ENCODE measurements at places on chromosomes 1 and 21.

GRCh38 chr1:38891753-38892152 lies 10.4 kb upstream of the GJA9 start:
- no peak for DNase-seq

GRCh38 chr1:66929146-66929688 lies 4.4 kb downstream of the MIER1 start:
- no peak for DNase-seq

GRCh38 chr21:36214561-36214960 lies 57.9 kb downstream of the DOP1B start:
- DNase-seq: no peak

GRCh38 chr1:8096105-8097011 lies 70.2 kb upstream of the ERRFI1 start:
- DNase-seq: no peak

DNA sequence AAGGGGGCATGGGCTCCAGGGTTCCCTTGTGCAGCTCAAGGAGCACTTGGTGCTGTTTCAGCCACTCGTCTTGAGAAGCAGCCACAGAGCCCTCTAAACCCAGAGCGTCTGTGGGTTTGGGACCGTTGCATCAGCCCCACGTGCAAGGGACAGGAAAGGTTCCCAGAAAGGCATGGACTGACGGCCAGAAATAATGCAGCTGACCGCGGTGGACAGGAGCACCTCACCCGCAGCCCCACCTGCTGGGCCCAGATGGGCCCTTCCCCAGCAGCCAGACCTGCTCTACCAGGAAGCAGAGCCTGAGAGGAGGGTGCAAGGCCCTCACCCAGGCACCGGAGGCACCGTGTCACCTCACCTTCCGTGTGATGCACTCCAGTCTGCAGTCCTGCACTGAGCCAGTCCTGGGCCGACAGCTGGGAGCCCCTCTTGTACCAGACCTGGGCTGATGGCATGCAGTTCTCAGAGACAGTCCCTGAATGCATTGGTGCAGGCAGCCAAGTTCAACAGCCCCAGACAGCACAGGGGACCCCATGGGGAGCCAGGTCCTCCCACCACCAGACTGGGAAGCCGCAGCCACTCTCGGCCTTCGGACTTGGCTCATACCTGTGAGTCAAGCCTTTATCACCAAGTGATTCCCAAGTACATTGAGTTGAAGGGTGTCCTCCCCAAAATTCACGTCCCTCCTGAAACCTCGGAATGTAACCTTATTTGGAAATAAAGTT lies 4.8 kb upstream of the TFF3 start:
- no peak for DNase-seq

GRCh38 chr1:5084676-5085075 lies 430.3 kb downstream of the AJAP1 start:
- DNase-seq: no peak

DNA sequence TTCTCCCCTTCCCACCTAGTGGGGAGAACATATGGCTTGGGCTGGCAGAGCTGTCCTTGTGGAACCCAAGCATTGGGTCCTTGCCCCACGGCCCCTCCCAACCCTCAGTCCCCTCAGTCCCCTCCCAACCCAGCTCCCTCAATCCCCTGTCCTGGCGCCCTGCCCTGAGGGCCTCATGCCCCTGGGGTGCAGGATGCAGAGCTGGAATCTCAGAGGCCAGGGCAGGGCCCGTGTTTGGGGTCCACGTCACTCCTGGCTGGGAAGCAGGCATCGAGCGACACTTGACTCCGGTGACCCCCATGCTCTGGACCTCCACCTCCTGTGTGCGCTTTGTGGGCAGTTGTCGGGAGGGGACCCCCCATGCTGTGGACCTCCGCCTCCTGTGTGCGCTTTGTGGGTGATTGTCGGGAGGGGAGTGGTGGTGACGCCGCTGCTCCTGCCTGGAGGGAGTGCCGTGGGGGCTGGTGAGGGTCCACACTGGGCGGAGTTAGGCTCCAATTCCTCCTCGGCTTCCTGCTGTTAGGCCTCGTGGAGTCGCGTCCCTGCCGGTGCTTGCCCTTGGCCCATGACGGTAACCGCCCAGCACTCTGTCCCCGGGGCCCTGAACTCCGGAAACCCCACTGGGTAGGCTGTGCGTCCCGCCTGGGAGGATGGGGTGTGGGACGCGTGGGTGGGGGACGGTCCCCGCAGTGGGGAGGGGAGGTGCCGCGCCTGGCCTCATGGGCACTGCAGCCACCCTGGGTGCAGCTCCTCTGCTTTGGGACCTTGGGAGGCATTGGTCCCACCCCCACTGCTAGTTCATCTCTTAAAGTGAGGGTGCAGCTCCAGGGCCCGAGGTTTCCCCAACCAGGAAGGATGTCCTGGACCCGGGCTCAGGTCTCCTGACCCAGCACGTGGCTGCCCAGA lies 31.2 kb downstream of the SLX9 start:
- no peak for DNase-seq

DNA sequence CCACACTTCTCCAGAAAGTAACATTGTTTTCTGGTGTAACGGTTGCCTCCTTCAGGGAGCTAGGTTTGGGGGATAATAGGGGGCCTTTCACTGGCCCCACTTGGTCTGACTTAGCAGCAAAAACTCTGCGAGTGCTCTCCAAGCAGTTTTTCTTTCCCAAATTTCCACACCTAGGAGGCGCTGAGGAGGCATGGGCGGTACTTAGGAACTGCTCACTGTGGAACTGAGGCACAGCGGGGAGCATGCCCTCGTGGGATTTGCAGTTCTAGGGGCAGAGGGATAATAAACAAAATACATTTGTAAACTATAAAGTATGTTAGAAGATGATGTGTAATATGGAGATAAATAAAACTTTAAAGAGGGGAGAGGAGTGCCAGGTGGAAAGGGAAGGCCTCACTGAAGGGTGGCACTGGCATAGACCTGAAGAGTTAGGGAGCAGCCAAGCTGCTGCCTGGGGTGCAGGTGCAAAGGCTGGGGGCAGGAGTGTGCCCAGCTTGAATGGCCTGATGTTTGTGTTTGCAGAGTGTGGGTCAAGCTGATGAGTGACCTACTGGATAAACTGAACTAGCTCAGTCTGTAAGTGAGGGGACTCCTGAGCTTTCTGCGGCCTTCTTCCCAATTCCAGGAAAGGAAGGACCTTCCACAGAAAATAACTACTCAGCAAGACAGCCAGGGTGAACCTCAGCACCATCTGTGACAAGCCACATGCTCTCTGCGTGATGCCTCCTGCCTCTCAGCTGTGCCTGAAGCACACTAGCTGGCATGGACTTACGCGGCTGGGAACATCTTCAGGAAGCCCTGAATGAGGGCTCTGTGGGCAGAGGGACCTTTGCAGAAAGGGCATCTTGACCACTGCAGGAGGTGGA lies 1.9 kb downstream of the EPHX1 start:
- no peak for DNase-seq

- no peak for DNase-seq
These were observed 138.5 kb upstream of the SGIP1 start for GRCh38 chr1:66395202-66396061.

DNA sequence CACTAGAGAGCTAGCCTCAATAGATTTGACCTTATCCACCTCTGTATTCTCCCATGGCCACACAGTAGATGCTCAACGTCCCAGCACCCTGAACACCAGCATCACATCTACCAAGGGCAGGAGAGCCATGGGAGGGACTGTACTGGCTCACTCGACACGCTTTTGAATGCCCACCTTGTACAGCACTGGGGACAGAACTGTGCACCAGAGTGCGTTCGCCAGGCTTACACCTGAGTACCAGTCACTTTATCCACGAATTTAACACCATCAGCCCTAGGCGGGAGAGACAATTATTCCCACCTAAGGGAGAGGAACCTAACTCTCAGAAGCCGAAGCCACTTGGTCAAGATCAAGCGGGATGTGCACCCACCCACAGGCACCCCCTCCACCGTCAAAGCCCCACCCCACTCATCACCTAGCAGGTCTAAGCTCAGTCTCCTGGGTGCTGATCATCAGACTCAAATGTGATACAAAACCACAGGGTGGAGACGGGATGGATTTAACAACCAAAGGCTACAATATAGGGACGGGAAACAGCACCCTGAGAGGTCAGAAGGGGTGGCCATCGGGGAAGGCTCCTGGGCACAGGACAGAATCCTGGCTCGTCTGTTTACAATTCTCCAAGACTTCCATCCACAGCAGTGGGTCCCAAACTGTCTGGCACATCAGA lies 110.5 kb downstream of the GLIS1 start:
- no peak for DNase-seq

Measured in GM13977 (cell line).